ENCODE measurements at places on chromosomes 2 and 18.
A peak's percentile ranks its signal among the peaks of the same experiment; 100 is the strongest.

DNA sequence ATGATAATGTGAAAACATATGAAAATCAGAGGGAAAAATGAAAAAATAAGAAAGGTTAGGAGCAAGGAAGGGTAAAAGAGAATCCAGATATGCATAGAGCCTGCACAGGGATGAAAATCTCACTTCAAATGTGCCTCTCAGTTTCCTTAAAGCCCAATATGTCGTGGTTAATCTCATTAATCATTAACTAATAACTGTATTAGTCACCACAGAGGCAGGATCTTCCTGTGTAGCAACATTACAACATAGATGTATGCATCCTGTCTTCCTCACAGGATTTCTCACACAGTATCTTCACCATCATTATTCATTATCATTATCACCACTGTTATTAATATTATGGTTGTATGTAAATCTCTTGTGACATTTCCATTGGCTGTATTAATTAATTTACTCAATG, 361.2 kb upstream of the SOX11 start:
- no peak for DNase-seq

DNA sequence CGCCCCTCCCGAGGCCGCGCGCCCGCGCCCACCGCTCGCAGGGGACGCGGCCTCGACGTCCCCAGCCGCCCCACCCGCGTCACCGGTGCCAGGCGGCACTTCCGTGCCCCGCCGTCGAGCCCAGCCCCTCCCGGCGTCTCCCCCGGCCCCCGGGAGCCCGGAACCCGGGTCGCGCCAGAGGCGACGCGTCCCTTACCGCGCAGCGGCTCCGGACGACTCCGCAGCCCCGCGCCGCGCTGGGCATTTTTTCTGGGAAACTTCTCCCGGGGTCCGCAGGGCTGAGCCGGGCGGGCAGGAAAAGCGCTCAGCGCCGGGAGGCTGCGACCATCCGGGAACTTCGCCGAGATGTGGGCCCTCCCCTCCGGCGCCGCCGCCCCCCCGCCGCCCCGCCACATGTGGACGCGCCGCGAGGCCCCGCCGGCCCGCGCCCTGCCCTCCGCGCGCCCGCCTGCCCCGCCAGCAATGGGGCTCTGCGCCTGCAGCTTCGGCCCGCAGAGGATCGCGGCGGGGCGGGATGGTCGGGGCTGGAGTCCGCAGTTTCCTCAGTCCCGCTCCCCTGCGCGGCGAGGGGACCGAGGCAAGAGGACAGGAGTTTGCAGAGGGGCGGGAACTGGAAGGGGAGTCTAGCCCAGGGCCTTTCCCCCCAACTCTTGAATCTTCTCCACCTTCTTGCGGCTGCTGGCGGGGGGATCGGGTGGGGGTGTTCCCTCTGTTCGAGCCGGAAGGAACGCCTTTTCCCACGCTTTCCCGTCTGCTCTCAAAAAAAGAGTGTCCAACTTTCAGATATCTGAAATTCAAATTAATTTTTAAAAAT, 81.5 kb downstream of the CHRNA1 start:
- no peak for DNase-seq

GRCh38 chr2:12141618-12142258, 395.3 kb downstream of the LPIN1 start:
- no peak for DNase-seq

- DNase-seq: no peak
Observed at GRCh38 chr2:19351499-19351898, 6.9 kb downstream of the OSR1 start.

DNA sequence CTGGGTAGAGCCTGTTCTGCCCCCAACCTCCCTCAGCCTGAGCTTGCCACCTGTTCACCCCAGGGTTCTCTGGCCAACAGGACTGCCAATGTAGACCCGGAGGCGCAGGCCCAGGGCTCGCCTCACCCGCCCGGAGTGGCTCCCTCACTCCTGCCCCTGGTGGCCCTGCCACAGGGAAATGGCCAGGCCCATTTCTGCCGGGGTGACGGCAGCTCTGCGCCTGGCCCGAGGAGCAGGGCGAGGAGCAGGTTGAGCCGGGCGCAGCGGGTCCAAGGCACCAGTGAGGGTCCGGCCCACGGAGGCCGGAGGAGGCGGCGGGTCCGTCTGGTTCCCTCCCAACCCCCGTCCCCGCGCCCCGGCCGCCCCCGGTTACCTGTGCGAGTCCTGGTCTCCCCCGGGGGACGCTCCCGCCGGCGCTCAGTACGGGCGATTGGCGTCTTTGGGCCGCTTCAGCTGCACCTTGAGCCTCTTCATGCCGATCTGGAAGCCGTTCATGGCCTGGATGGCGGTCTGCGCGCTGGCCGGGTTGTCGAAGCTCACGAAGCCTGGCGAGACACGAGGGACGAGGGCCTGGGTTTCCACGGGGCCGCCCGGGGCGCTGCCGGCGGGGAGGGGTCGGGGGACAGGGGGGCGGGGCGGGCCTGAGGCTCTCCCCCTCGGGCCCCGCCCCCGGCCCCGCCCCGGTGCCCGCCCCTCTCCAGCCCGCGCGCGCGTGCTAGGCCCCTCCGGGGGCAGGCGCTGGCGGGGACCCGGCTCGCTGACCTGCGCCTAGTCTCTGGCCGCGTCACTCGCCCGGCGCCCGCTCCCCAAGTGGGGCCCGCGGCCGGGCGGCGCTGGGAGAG, 312.0 kb downstream of the CELF4 start:
- DNase-seq: no peak

DNA sequence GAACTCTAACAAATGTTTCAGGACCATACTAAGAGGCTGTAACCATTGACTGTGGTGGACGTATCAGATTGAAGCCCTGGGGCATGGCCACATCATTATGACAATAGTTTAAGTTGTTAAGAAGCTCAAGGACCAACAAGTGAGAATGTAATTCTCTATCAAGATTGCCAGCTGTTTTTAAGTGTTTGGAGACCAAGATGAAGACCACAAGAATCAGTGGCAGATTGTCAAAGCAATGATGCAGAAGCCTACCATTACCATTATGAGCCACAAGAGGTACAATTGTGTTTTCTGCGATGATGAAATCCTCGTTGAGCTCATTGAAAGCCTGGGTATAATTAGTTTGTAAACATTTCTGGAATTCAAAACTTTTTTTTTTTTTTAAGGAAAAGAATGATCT, 261.1 kb upstream of the ZEB2 start:
- peak; percentile 39 for DNase-seq

GRCh38 chr2:166573391-166573790, 79.3 kb upstream of the SCN7A start:
- no peak for DNase-seq

GRCh38 chr2:143679617-143680016, 550.4 kb downstream of the ARHGAP15 start:
- DNase-seq: peak; percentile 36

DNA sequence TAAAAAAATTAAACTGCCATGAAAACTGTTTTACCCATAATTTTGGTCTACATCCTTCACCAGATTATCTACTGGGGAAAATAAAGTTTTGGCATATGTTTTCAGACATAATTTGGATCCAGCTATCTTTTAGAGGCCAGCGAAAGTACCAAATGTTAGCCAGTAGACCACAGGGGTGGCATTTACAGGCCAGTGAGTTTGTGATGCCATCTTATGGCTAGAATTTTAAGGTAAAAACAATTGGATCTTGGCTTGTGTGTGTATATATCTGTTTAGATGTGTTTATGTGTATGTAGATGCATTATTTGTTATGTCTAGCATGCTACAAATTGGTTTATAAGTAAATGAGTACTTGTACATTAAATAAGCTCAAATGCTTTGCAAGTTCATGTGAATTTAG, 322.6 kb downstream of the ASXL3 start:
- DNase-seq: no peak

GRCh38 chr2:184261331-184261730, 337.0 kb upstream of the ZNF804A start:
- no peak for DNase-seq

GRCh38 chr2:155525199-155525598, 807.3 kb downstream of the NR4A2 start:
- no peak for DNase-seq

GRCh38 chr2:53668624-53669026, 99.0 kb upstream of the CHAC2 start:
- no peak for DNase-seq

- DNase-seq: no peak
Observed at GRCh38 chr2:191158193-191158592, 7.4 kb upstream of the STAT4 start.

- DNase-seq: no peak
Observed at GRCh38 chr2:152132306-152132705, 33.5 kb upstream of the CACNB4 start.

DNA sequence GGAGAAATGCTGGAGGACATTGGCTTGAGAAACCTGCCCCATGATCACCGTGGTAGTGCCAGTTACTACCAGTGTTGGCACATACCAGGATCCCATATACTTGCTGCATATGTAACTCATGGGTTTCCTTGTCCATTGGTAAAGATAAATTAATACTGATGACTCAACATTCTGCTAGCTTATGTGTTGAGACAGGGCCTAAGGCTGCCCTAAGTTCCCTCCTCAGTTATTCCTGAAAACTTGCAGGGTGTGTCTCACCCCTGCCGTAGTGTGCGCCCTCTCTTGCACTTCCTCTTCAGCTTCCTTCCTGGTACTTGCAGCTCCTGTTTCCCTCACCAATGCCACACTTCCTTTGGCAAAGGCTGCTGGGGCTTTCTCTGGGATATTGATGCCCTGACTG, 4.3 kb upstream of the INO80C start:
- DNase-seq: no peak

DNA sequence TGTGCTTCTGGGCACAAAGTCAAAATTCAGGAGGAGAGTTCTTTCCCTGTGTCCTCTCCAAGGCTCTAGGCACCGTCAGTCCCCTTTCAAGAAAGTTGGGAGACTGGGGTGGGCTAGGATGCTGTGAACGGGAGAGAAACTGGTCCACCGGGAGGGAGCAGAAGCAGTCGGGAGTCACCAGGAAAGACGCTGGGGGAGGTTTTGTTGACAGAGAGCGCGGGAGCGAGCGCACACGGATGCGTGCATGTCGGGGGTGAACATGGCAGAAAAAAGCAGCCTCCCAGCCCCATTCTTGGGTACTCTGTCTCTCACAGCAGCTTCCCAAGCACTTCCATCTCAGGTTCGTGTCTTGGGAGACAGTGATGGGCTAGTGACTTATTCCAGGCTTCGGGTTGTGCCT, 97.1 kb upstream of the PXDN start:
- no peak for DNase-seq

GRCh38 chr18:59114160-59114559, 25.5 kb upstream of the SEC11C start:
- no peak for DNase-seq

- DNase-seq: no peak
Observed at GRCh38 chr2:176089843-176090395, 2.6 kb upstream of the HOXD13 start.
